ENCODE measurements at places on chromosomes 16 and 17.
A peak's percentile ranks its signal among the peaks of the same experiment; 100 is the strongest.

GRCh38 chr17:40796846-40797245 is 2.9 kb downstream of the KRT28 start:
- DNase-seq, result no peak

- DNase-seq, result no peak
Observed at GRCh38 chr17:42651392-42651791, 7.7 kb upstream of the TUBG2 start.

DNA sequence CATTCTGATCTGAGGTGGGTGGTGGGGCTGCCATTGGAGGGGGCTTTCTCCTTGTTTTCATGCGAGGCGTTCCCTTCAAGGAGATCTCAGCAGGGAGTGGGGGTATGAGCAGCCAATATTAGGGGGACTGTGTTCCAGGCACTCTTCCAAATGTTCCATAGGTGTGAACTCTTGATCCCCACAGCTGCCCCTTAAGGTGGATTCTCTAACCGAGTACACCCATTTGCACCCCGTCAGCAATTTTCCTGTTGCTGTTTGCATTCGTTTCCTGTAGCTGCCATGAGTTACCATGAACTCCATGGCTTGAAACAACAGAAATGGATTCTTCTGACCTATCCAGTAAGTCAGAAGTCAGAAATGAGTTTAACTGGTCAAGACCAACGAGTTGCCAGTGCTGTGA is 3.7 kb upstream of the PRR15L start:
- DNase-seq, result no peak

DNA sequence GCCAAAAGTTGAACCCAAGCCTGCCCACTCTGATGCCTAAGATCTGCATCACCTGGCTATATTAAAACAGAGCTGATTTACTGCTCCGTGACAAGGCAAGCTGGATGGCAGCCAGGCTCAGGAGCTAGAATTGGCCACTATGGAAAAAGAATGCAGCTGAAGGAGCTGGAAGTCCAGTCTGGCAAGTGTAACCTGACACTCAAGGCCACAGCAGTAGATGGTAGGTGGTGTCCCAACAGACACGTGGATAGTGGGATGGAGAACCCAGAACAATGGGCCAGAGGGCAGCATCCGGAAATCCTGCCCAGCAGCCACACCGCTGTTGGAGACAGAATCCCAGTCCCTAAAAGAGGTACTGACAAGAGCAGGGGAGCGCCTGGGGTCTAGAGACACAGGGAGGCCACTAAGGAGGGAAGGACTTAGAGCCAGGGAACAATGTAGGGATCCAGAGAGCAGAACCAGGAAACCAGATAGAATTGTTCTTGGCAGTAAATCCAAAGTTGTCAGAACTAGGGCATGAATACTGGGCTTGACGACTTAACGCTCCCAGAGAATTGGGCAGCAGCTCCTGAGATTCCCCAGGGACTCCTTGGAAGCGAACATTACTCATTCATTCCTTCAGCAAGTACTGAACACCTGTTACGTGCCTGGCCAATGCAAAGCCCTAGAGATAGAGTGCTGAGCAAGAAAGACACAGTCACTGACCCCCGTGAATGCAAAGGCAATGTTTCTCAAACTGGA is 85.7 kb downstream of the CDYL2 start:
- DNase-seq, result peak; percentile 25

- DNase-seq, result peak; percentile 42
Observed at GRCh38 chr17:1398931-1399678, 917 bp downstream of the YWHAE start.

- no peak for DNase-seq
Observed at GRCh38 chr16:88194397-88195268, 188.1 kb upstream of the ZNF469 start.

DNA sequence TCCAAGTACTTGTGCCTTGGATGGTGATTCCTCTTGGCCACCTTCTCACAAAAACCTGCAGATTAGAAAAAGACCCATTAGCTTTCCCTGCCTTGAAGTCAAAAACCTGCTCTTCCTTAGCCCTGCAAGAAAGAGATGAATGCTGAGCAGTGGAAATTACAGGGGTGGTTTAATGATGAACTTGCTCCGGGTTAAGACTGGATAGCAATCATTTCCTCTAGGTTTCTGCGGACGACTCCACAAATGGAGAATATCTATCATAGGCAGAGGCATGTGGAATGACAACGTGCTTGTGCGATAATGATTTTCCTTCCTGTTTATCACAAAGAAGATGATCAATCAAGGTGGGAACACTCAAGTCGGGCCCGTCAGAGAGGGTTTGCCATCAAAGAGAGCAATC is 201.2 kb upstream of the ERCC4 start:
- no peak for DNase-seq

DNA sequence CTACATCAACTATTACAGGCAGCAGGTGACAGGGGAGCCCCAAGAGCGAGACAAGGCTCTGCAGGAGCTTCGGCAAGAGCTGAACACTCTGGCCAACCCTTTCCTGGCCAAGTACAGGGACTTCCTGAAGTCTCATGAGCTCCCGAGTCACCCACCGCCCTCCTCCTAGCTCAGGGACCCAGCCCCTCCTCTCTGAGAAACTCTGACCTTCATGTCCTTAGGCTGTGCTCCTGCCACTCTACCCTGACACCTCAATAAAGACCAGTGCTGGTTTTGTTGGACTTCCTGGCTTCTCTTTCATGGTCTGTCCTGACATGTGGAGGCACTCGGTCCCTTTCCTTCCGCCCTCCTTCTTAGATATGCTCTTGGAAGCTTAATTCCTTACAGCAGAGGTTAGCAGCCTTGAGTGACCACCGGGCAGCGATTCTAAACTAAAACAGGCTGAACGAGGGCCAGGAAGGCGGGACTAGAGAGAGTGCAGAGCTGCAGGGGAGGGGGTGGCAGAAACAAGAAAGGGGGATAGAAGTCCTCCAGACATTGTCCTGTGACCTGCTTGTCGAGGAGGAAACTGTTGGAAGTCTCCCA is 915 bp downstream of the AHSP start:
- no peak for DNase-seq

DNA sequence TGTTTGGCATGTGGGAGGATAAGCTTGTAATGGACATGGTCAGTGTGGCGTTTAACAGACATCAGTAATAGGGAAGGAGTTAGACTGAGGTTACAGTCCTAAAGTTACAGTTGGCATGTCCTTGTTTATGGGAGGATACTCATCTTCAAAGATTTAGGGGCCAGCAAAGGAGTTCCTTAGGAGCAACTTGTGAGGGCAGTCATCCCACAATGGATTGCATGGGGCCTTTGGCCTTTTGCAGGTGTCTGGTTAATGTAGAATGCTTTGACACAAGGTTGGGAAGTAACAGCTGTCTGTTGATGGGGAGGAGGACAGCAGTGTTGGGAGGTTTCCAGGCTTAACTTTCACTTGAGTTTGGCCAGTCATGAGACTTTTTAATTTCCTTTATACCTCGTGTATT is 2.2 kb downstream of the NUBP1 start:
- DNase-seq, result no peak

DNA sequence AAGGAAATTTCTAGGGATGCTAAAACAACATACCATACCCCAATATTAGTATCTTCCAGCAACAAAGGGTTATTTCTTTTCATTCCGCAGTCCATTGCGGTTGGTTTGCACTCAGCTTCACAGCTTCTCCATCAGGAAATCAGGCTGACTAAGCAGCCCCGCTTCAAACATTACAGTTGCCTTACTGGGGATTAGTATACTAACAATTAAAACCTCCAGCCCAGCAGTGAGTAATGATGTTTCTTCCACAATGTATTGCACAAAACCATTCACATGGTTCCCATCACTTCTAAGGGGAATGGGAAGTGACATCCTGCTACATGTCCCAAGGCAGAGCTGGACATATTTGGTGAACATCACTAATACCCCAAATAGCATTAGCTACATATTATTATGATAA is 1384.9 kb downstream of the CDH8 start:
- DNase-seq, result peak; percentile 34

DNA sequence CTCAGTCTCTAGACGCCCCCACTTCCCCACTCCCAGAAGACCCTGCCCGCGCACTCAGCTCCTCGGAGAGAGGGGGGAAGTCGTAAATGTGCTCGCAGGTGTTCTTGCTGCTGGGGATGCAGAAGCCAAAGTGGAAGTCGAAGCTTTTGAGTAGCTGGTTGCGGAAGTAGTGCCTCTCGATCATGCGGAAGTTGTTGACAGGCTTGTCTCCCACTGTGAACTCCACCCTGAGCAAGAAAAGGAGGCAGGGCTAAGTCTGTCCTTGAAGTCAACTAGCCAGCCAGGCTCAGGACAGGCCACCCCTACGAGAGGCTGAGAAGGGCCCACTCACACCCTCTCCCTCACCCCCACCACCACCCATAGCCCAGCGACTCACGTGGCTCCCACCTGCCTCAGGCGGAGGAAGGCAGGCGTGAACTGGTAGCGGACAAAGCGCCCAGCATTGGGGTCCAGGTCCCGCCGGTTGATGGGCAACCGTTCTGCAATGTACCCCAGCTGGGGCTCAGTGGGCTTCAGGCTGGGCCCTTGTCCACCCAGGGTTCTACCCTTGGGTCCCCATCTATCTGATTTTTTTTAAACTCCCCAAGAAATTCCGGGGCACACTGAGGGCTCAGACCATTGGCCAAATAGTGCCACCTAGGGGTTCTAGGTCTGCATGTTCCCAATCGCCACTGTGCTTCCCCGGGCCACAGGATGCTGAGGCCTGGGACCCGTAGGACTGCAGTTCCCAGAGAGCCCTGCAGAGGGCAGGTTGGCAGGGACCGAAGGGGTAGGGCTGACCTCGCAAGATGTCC is 4.6 kb downstream of the UNC119 start:
- peak; percentile 50 for DNase-seq

DNA sequence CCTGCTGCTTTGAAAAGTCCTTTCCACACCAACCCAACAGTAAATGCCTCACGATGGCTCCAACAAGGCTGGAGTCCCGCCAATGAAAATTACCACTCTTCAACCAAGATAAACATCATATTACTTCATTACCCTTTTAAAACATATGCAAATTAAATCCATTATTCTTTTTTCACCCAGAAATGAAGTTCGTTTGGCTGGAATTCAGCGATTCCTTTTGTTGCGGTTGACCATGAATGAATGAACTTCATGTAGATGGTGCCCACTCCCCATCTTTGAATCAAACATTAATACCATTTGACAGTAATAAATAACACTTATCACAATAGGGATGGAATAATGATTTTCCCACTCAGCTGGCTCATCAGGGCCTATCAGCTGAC is 211.5 kb upstream of the TOX3 start:
- no peak for DNase-seq
